ENCODE measurements at places on chromosomes 2 and 18.

GRCh38 chr2:225052703-225053102 is 10.4 kb upstream of the DOCK10 start:
- H3K36me3 ChIP-seq, result peaks cover 4% of the 10 kb centered on the region
- no peaks in the 10 kb centered on the region for H3K27me3 ChIP-seq
- peak overlapping the region; percentile 93 for H3K27ac ChIP-seq
- H3K4me3 ChIP-seq, result peak overlapping the region; percentile 78
- H3K4me1 ChIP-seq, result peaks cover 54% of the 10 kb centered on the region

DNA sequence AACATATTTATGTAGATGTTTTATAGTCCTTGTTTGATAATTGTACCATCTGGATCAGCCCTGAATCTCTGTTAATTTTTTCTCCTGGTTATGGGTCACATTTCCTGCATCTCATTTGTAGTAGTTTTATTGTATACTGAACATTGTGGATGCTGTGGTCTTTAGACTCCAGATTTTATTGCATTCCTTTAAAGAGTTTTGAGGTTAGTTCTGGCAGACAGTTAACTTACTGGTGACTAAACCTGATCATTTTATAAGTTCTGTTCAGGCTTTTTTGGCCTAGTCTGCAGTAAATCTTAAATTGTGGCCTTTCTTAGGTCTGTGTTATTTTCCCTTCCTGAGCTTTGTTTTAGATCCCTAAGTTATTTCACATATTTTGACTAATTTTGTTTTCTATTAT is 84.3 kb downstream of the FANCL start:
- DNase-seq, result no peak
- H3K4me3 ChIP-seq, result no peak overlapping the region
- H3K27ac ChIP-seq, result no peak overlapping the region
- H3K27me3 ChIP-seq, result no peaks in the 10 kb centered on the region
- peaks cover 37% of the 10 kb centered on the region for H3K36me3 ChIP-seq

GRCh38 chr18:4203568-4204437 is 251.3 kb downstream of the DLGAP1 start:
- DNase-seq, result no peak
- H3K27ac ChIP-seq, result no peak overlapping the region
- no peaks in the 10 kb centered on the region for H3K4me1 ChIP-seq
- H3K27me3 ChIP-seq, result no peaks in the 10 kb centered on the region
- H3K36me3 ChIP-seq, result no peaks in the 10 kb centered on the region

DNA sequence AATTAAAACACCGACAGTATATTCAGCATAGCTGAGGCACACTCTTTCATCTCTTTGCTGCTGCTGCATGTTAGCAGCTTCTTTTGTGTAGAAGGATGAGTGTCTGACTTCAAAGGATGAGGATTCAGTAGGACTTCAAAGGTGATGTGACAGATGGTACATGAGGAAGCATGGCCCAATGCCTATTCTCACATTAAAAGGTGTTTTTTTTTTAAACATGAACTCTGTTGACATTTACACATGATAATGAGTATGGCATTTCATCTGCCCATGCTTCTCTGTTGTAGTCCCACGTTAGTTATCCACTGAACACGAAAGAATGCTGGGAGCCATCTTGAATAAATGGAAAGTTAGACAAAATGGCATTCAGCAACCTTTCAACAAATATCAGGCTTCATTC is 1950.8 kb upstream of the PIK3C3 start:
- no peak for DNase-seq
- H3K4me3 ChIP-seq, result no peak overlapping the region
- H3K27ac ChIP-seq, result no peak overlapping the region
- H3K4me1 ChIP-seq, result no peaks in the 10 kb centered on the region
- H3K27me3 ChIP-seq, result no peaks in the 10 kb centered on the region

DNA sequence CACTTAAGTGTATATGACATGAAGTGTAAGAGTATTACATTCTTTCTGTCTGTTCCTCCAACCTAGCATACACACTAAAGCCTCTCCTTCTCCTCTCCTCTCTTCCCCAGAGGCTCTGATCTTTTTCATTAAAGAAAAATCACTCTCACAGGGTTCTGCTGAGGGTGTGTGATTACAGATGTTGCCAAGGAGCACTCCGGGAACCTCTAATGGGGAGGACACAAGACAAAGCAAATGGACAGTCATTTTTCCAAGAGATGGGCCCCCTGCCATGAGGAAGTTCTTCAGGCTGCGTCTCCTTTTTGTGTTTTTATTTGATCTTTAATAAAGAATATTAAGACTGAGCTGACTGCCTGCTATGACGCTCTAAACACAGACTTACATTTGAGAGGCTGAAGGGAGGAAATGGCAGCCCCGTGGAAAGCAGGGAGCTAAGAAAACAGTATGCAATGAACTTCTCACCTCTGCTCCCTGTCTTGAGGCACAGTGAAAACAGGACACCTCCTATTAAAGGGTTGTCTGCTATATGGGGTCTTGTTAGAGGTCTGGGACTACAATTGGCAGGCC is 578.1 kb downstream of the PIK3C3 start:
- no peak overlapping the region for H3K27ac ChIP-seq
- no peaks in the 10 kb centered on the region for H3K4me1 ChIP-seq
- no peak for DNase-seq
- peaks cover 4% of the 10 kb centered on the region for H3K36me3 ChIP-seq

GRCh38 chr2:171432969-171433762 is 624 bp downstream of the METTL8 start:
- H3K4me1 ChIP-seq, result peaks cover 23% of the 10 kb centered on the region
- DNase-seq, result no peak
- H3K36me3 ChIP-seq, result no peaks in the 10 kb centered on the region
- peak overlapping the region; percentile 96 for H3K4me3 ChIP-seq
- H3K27me3 ChIP-seq, result no peaks in the 10 kb centered on the region

- no peaks in the 10 kb centered on the region for H3K4me1 ChIP-seq
- peaks cover 54% of the 10 kb centered on the region for H3K27me3 ChIP-seq
- H3K36me3 ChIP-seq, result no peaks in the 10 kb centered on the region
- no peak for DNase-seq
Measured at GRCh38 chr2:44928483-44929158, 12.9 kb upstream of the SIX3 start.

DNA sequence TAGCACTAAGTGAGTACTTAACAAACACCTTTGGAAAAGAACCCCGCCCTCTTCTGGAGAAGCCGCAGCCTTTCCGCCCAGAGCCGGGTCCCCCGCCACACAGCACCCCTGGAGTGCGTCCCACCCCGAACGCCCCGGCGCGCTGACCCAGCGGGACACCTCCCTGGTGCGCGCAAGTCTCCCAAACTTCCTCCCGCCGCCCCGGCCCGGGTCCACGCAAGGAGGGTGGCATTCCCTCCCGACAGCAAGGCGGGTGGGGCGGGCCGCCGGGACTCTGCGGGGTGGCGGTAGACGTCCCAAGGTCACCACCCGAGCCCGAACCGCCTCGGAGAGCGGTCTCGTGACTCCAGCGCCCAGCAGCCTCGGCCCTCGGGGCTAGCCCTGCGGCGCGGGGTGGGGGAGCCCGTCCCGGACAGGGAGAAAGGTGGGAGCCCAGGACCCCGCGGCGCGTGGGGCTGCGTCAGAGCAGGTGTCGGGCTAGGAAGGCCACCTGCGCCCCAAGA is 598 bp downstream of the CCDC93 start:
- H3K27me3 ChIP-seq, result peaks cover 6% of the 10 kb centered on the region
- H3K4me3 ChIP-seq, result peak overlapping the region; percentile 89
- H3K4me1 ChIP-seq, result peaks cover 46% of the 10 kb centered on the region
- DNase-seq, result peak; percentile 63
- no peak overlapping the region for H3K27ac ChIP-seq

- no peaks in the 10 kb centered on the region for H3K4me1 ChIP-seq
- H3K27ac ChIP-seq, result no peak overlapping the region
- H3K36me3 ChIP-seq, result no peaks in the 10 kb centered on the region
- DNase-seq, result no peak
Measured at GRCh38 chr2:169129703-169130243, 60.4 kb downstream of the DHRS9 start.

GRCh38 chr18:50953822-50954221 is 14.0 kb upstream of the ELAC1 start:
- no peaks in the 10 kb centered on the region for H3K27me3 ChIP-seq
- DNase-seq, result no peak
- H3K36me3 ChIP-seq, result no peaks in the 10 kb centered on the region
- no peak overlapping the region for H3K27ac ChIP-seq

- H3K4me1 ChIP-seq, result no peaks in the 10 kb centered on the region
- no peak overlapping the region for H3K4me3 ChIP-seq
- no peak overlapping the region for H3K27ac ChIP-seq
- H3K36me3 ChIP-seq, result no peaks in the 10 kb centered on the region
Measured at GRCh38 chr2:188734691-188735090, 239.5 kb upstream of the COL3A1 start.

- no peak for DNase-seq
- no peaks in the 10 kb centered on the region for H3K4me1 ChIP-seq
- H3K4me3 ChIP-seq, result no peak overlapping the region
- no peaks in the 10 kb centered on the region for H3K27me3 ChIP-seq
- no peak overlapping the region for H3K27ac ChIP-seq
Measured at GRCh38 chr18:71673954-71674353, 870.2 kb downstream of the CBLN2 start.

GRCh38 chr2:17442334-17442733 is 75.9 kb downstream of the RAD51AP2 start:
- DNase-seq, result no peak
- no peak overlapping the region for H3K4me3 ChIP-seq
- H3K4me1 ChIP-seq, result no peaks in the 10 kb centered on the region
- H3K27me3 ChIP-seq, result no peaks in the 10 kb centered on the region
- no peak overlapping the region for H3K27ac ChIP-seq
- H3K36me3 ChIP-seq, result no peaks in the 10 kb centered on the region

GRCh38 chr18:79294235-79294634 is 101.5 kb upstream of the NFATC1 start:
- H3K4me3 ChIP-seq, result no peak overlapping the region
- DNase-seq, result no peak
- H3K4me1 ChIP-seq, result peaks cover 5% of the 10 kb centered on the region
- H3K27ac ChIP-seq, result no peak overlapping the region
- peaks cover 3% of the 10 kb centered on the region for H3K36me3 ChIP-seq

- H3K36me3 ChIP-seq, result no peaks in the 10 kb centered on the region
- H3K4me1 ChIP-seq, result no peaks in the 10 kb centered on the region
- no peak overlapping the region for H3K27ac ChIP-seq
- H3K4me3 ChIP-seq, result no peak overlapping the region
Measured at GRCh38 chr2:162369551-162369950, 25.6 kb downstream of the GCA start.

- no peak for DNase-seq
- H3K36me3 ChIP-seq, result no peaks in the 10 kb centered on the region
- no peak overlapping the region for H3K4me3 ChIP-seq
- peaks cover 43% of the 10 kb centered on the region for H3K27me3 ChIP-seq
Measured at GRCh38 chr2:118823633-118824032, 23.8 kb downstream of the EN1 start.

GRCh38 chr2:224163566-224164307 is 124.7 kb upstream of the SERPINE2 start:
- H3K27me3 ChIP-seq, result peaks cover 23% of the 10 kb centered on the region
- no peak overlapping the region for H3K4me3 ChIP-seq
- DNase-seq, result no peak

- no peak overlapping the region for H3K4me3 ChIP-seq
- peaks cover 21% of the 10 kb centered on the region for H3K4me1 ChIP-seq
- H3K36me3 ChIP-seq, result no peaks in the 10 kb centered on the region
- no peak overlapping the region for H3K27ac ChIP-seq
Measured at GRCh38 chr2:181004647-181005325, 24.4 kb downstream of the UBE2E3 start.

DNA sequence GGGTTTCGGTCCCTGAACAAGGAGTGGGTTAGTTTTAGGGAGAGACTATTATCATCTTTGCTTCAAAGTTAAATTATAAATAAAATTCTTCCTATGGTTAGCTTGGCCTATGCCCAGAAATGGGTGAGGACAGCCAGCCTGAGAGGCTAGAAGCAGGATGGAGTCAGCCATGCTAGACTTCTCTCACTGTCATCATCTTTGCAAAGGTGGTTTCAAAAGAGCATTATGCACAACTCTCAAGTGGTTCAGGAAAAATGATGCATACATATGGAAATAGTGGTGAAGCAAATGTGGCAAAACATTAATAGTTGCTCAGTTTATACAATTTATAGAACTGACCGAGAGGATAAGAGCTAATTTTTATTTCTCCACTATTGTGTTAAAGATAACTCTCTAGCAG is 283.9 kb upstream of the FBXO11 start:
- H3K4me1 ChIP-seq, result peaks cover 3% of the 10 kb centered on the region
- H3K27ac ChIP-seq, result no peak overlapping the region

GRCh38 chr18:32092422-32093101 is 888 bp downstream of the RNF138 start:
- H3K4me1 ChIP-seq, result peaks cover 33% of the 10 kb centered on the region
- H3K36me3 ChIP-seq, result peaks cover 26% of the 10 kb centered on the region
- peak overlapping the region; percentile 91 for H3K27ac ChIP-seq
- DNase-seq, result peak; percentile 100
- H3K27me3 ChIP-seq, result no peaks in the 10 kb centered on the region

- no peak overlapping the region for H3K4me3 ChIP-seq
- no peak overlapping the region for H3K27ac ChIP-seq
- no peaks in the 10 kb centered on the region for H3K36me3 ChIP-seq
- DNase-seq, result no peak
- peaks cover 3% of the 10 kb centered on the region for H3K27me3 ChIP-seq
- peaks cover 26% of the 10 kb centered on the region for H3K4me1 ChIP-seq
Measured at GRCh38 chr2:239329284-239329971, 71.4 kb downstream of the HDAC4 start.

DNA sequence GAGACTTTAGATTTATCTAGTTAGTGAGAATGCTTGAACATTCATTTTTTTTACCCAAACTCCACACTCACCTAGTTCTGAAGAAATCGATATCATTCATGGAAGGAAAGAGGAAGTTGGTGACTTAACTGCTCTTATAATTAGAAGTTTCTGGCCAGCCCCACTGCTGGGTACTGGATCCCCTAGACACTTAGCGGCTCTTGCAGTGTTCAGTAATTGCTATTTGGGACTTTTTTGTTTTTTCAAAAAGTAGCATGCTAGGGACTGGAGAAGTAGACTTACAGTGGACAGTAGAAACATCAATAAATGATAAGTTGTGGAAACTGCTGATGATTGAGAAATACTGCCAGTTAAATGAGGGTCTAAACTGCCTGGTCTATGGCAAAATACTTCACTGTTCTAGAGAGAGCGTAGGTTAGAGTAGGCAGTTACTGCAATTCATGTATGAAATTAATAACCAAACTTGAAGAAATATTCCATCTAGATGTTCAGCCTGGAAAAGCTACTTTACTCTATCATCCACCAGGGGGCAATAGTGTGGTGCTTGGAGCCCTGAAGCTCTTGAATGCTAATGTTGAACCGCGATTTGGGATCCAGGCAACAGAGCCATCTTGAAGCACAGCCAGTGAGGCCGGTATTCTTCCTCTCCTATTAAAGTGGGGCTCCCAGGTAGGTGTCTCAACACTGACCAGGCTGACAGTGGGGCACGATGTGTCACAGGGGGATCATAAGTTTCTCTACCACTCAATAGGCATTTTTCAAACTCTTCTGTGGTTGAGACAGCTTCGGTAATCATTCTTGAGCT is 146.1 kb upstream of the SESTD1 start:
- DNase-seq, result no peak
- H3K4me3 ChIP-seq, result no peak overlapping the region
- H3K4me1 ChIP-seq, result no peaks in the 10 kb centered on the region
- no peak overlapping the region for H3K27ac ChIP-seq

DNA sequence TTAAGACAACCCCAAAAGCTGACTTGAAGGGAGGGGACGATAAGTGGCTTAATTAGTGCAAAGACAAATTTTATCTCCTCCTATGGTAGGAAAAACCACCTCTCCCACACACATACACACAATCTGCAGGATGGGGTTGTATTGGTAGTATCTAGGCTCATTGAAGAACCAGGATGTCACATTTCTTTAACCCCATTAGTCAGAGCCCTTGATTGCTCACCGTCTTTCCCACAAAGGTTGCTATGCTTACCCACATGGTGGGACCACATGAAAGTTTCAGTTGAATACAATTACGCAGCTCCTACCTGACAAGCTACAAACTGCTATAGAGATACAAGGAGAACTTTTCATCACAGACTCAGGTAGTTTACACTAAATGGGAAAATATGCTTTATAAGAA is 765.0 kb upstream of the CELF4 start:
- peaks cover 4% of the 10 kb centered on the region for H3K36me3 ChIP-seq
- H3K27me3 ChIP-seq, result no peaks in the 10 kb centered on the region
- no peak overlapping the region for H3K4me3 ChIP-seq

Data from natural killer cell treated with Interleukin-12 subunit alpha and Interleukin-12 subunit beta and Interleukin-15 and Interleukin-18, amount 100 ng/mL, for 72 hours (primary cell).